AG20443 (cell line): ENCODE measurements at places on chromosomes 6 and 20.

DNA sequence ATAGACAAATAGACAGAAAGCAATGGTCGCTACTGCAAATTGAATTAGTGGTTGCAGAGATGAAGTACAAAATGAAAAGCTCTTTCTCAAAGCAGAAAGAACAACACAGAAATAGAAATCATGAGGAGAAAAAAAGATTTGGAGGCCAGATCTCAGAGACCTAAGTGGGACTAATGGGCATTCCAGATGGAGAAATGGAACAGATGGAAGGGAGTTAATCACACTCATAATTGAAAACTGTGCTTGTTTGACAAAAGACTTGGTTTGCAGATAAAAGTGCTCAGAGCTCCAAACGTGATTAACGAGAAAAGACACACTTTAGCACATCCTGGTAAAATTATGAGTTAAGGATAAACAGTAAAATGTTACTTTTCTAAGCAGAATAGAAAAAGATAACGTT, 58.1 kb upstream of the SNRPB2 start:
- DNase-seq: no peak

DNA sequence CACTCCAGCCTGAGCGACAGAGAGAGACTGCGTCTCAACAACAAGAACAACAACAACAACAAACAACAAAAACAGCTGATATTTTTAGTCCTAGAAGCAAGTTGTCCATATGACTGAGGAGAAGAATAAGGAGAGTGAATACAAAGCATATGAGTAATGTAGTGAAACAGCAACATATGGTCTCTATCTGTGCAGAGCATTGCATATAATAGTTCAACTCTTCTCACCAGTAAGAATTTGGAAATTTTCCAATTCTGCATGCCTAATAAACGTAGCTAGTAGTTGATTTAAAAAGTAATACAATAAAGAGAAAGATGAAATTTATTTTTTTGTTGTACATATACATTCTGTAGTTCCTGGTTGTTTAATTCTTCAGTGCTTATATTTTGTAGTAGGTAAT, 129.7 kb upstream of the FAM83B start:
- DNase-seq: no peak

DNA sequence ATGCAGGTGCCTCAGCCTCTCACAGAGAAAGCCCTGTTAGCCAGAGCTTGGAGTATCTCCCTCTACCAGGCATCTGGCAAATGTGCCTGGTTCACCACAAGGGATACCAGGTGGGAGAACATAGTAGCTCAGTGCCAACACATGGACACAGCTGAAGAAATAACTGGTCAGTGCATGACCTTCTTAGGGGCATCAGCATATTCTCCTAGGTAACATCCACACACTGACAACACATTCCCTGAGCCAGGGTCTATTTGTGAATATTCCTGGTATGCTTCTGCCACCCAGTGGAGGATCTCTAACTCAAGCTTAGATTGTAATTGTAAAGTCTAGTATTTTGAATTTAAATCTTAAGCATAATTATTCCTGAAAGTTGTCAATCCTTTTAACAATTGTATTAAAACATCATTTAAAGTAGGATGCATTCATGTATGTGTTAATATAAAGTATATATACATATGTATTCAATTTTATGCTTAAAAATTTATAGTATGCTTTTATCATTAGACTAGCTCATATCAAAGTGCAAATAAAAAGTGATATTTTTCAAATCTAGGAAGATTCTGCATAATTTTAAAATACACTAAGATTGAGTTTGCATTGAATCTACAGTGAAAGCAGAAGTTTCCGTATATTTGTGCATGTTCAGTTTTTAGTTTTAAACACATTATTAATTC, 45.3 kb upstream of the COL21A1 start:
- peak; percentile 67 for DNase-seq

DNA sequence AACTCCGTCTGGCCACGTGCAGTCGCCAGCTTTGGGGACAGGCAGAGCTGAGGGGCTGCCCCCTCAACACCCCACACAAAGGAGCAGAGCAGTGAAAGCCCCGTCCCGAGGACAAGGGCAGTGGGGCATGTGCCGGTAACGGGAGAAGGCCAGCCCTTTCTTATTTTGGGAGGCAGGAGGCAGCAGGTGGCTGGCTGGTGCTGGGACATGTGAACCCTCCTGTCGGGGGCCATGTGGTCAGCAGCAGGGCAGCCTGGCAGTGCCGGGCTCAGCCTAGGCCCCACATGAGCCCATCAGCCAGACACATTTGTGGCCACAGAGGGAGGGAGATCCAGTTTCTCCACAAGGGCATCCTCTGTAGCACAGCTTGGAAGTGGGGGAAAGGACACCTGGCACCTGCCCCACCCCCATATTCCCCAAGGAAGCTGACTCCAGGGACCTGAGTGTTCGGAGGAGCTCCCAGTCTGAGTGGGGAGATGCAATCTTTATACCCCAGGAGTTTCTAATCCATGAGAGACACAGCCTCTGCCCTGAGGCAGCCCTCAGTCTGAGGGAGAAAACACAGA, 137.6 kb downstream of the MRPL14 start:
- no peak for DNase-seq

- DNase-seq: peak; percentile 58
These were observed 48.1 kb upstream of the GCLC start for GRCh38 chr6:53593001-53593488.

- no peak for DNase-seq
These were observed 766.5 kb downstream of the BCKDHB start for GRCh38 chr6:80872951-80873308.

- no peak for DNase-seq
These were observed 36.2 kb upstream of the RNF24 start for GRCh38 chr20:4051413-4052138.

DNA sequence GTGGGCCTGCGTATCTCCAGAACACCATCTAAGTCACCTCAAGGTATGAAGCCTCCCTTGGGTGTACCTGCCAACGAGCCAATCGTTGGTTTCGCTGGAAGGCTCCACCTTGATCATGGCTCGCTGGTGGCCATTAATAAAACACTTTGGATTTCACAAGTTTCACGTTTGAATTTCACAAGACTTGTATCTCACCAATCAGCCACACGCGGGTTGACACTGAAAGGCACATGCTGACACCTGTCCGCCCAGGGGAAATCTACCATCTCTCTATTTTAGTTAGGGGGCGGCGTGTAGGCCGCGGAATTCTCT, 586 bp upstream of the HMGA1 start:
- DNase-seq: no peak

DNA sequence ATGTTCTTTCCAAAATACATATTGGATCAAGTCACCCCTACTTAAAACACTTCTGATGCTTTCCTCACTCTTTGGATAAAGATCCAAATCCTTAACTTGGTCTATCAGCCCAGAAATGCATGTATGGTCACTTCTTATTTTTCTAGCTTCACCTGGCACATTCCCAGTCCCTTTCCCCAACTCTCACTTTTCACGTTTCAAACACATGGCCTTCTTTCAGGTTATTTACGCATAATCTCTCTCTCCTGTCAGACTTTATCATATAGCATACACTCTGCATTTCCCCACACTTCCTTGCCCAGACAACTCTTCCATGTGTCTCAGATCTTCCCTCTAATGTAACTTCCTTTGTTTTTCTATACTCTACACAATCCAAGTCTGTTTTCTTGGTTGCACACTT, 12.8 kb downstream of the PHIP start:
- DNase-seq: no peak
